Foreskin keratinocyte (primary cell): ENCODE measurements at places on chromosomes 4 and X. TPM values are rescaled to one million over a fixed set of nuclear protein-coding genes. Genes with fewer than 3 reads are reported as not detected.

The TRIM60 gene
- polyA plus RNA-seq, result not detected in 2 replicates

The TLR2 gene
- 2.0 and 2.1 TPM in 2 replicates for polyA plus RNA-seq

The NSUN7 gene
- polyA plus RNA-seq, result 0.33 and 0.41 TPM in 2 replicates

The MAGEA2 gene
- polyA plus RNA-seq, result not detected in 2 replicates

The MAGED4 gene
- 2.1 and 3.7 TPM in 2 replicates for polyA plus RNA-seq

The STK26 gene
- 14.4 and 16.6 TPM in 2 replicates for polyA plus RNA-seq

The NEIL3 gene
- 4.3 and 7.7 TPM in 2 replicates for polyA plus RNA-seq

The GLUD2 gene
- 0.04 TPM in 2 replicates for polyA plus RNA-seq

The GUCY2F gene
- not detected in 2 replicates for polyA plus RNA-seq

The VCX3A gene
- not detected in 2 replicates for polyA plus RNA-seq

The SORBS2 gene
- polyA plus RNA-seq, result 0.37 and 0.47 TPM in 2 replicates

The FHDC1 gene
- polyA plus RNA-seq, result 0.68 and 1.8 TPM in 2 replicates

The SSX3 gene
- polyA plus RNA-seq, result not detected in 2 replicates

The GUF1 gene
- polyA plus RNA-seq, result 14.2 and 14.4 TPM in 2 replicates

The KCNIP4 gene
- not detected in 2 replicates for polyA plus RNA-seq

The FAM53A gene
- polyA plus RNA-seq, result 0.61 and 1.5 TPM in 2 replicates

The STPG2 gene
- polyA plus RNA-seq, result 0.04 TPM in 1 of 2 replicates, not detected in the other

The HERC6 gene
- polyA plus RNA-seq, result 17.0 and 18.7 TPM in 2 replicates

The CDKL2 gene
- polyA plus RNA-seq, result 0.20 and 0.21 TPM in 2 replicates

The HPGD gene
- 0.16 and 0.18 TPM in 2 replicates for polyA plus RNA-seq
